ENCODE measurements at places on chromosomes 11 and 22. TPM values are rescaled to one million over a fixed set of nuclear protein-coding genes. Genes with fewer than 3 reads are reported as not detected.

- DNase-seq, result peak; percentile 67
Observed at GRCh38 chr11:65785319-65786007, 1.4 kb upstream of the OVOL1 start.

GRCh38 chr11:118161786-118162185 is 9.2 kb upstream of the SCN4B start:
- DNase-seq, result no peak

- no peak for DNase-seq
Observed at GRCh38 chr11:58726737-58727414, 4.9 kb downstream of the GLYAT start.

GRCh38 chr11:128508770-128509510 is 78.4 kb downstream of the ETS1 start:
- DNase-seq, result peak; percentile 47

GRCh38 chr11:121231576-121232278 is 60.8 kb upstream of the SC5D start:
- DNase-seq, result no peak

GRCh38 chr22:37366601-37367000 is 60.7 kb downstream of the ELFN2 start:
- no peak for DNase-seq

DNA sequence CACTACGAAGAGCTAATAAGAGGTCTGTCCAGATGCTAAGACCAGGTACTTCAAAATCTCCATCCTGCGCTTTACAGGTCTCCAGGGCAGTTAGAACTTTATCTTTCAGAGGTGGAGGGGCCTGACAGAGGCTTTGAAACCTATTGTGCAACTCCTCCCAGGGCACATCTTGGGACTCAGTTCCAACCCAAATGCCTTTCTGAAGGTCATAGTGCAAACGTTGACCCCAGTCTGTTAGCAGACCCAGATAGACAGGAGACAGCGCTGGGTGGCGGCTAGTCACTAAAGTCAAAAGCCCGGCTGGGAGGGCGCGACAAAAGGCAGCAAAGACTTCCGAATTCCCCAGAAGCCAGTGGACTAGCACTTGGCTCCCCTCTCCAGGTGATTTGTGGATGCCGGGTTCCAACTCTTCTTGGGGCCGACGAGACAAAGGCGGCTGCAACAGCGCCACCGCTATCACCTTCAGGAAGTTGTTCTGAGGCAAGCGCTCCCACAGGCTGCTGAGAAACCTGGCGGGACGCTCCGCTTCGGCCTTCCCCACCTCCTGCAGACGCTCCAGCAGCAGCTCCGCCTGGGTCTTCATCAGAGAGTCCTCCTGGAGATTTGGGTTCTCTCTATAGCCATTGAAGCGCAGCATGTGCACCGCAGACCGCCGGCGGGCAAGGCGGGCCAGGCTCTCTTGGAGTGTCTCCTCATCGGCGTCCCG is 728 bp downstream of the FANCF start:
- DNase-seq, result peak; percentile 72

DNA sequence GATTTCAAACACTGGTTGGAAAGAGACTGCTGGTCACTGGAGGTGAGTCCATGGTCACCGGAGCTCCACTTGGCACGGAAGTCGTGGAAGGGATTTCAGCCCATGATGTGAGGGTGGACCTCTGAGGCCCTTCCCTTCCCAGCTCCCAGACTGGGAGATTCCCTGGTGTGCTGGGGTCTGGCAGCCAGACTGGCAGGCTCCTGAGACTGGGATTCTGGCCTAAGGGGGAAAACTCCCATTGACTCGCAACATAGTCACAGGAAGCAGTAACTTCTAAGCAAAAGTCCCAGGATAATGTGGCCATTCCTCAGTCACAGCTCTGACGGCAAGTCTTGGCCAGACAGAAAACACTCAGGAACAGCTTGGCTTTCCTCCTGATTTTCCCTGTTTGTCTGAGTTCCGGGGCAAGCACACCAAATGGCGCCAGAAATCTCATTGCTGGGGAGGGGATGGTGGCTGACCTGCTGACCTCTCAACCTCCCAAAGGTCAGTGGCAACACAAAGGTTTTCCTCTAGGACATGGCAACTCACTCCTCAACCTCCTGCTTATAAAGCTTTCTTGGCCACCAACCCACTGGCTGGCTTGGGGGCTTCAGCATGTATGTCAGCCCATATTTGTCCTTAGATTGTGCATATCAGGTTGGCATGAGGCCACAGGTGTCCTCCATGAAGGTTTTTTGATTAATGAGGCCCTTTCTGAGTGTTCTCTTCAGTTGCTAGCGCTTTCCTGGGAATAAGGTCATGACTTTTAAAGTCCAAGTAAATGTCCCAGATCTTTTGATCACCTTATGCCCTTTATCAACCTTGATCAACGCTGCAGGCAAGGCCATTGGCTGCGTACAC is 99.5 kb downstream of the CCDC81 start:
- DNase-seq, result no peak

DNA sequence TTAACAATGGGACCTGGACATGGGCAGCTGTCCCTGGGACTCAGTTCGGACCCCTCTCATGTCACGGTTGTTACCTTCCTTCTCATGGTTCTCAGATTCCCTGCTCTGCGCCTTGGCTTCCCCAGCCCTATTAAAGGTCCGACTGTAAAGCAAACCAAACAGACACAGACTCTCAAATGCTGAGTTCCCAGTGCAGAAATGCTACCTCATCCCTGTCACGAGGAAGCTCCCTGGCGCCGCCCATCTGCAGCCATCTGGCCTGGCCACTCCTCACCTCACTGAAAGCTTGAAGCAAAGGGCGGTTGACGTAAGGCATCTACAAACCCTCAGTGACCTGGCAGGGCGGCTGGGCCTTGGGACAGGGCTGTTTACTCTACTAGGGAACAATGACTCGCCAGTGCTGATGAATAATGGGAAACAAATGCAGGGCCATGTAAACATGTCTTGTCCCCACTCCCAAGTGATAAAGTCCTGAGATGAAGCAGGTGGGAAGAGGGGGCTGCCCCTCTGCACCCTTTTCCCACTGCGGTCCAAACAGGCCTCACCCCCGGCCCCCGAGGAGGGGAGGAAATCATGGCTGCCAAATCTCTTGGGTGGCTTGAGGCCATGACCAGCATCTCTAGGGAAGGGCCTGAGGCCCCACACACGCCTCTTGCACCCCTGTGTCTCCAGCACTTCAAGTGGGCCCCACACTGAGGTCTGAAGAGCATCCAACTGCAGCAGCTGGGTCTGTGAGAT is 49.3 kb downstream of the SCUBE1 start:
- DNase-seq, result no peak

Gene CDCA5
- total RNA-seq, result 112 TPM

Gene CADM1
- 0.47 TPM for total RNA-seq

Gene OR5M10
- not detected for total RNA-seq

Gene PIH1D2
- total RNA-seq, result 0.67 TPM

Gene SLC29A2
- total RNA-seq, result 12.2 TPM

Gene LGR4
- total RNA-seq, result not detected
